ENCODE measurements at places on chromosomes 3 and 15.

DNA sequence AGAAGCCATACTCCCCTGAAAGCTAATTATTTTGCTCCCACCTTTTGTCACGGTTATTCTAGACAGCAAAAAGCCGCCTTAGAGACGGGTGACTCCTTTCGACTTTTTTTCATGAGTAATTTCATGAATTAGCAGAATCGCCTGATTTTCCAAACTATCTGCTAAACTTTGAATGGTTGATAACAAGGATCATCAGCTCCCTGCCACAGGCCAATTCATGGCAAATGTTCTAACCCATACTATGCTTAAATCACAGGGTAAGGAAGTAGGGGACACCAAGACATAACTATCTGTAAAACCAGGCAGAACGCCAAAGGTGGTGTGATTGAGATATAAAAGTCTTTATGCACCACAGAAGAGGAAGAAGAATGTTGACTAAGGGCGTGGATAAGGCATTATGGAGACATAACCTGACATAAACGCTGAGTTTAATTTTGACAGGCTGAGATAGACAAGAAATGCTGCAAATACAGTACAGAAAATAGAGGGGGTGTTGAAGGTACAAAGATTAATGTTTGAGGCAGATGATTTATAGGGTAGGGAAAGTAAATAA is 891 bp upstream of the DMXL2 start:
- no peak for DNase-seq

GRCh38 chr15:77180270-77180669 is 109.4 kb upstream of the TSPAN3 start:
- DNase-seq, result no peak

DNA sequence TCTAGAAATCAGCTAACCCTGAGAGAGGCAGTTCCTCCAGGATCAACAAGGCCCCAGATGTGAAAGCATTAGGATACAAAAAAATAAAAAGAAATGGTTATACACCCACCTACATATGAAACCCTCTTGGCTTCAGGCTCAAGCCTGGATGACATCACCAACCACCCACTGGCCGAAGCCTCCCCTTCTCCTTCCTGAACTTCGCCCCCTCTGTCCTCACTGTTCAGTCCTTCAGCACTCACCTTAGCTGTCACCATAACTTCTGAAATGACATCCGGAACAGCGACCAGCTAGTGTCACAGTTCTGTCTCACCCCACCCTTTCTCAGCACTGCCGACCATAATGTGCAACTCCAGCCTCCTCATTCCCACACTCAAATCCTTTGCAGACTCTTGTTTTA is 98.7 kb downstream of the PLCH1 start:
- no peak for DNase-seq

- no peak for DNase-seq
Measured at GRCh38 chr15:69854521-69855181, 243.1 kb downstream of the TLE3 start.

GRCh38 chr3:196661400-196661799 is 21.9 kb downstream of the NRROS start:
- no peak for DNase-seq

DNA sequence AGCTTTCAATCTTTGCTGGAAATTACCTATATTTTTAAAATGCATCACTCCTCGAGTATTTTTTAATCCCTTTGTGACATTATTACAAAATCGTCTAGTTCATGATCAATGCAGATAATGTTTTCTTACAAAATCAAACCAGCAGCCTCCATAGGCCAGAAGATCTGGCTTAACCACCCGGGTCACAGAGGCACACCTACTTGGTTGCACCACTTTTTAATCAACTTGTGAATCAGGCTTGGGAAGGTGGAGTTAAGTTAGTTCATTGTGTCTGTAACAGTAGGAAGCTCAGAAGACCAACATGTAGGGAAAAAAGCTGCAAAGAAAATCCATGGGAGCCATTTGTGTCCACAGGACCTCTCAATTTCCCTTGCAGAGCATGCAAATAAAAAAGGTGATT is 148.0 kb downstream of the TP63 start:
- DNase-seq, result no peak

GRCh38 chr15:101167753-101168462 is 83.9 kb downstream of the CHSY1 start:
- peak; percentile 78 for DNase-seq

GRCh38 chr3:128173849-128174248 is 20.6 kb downstream of the EEFSEC start:
- DNase-seq, result no peak

- DNase-seq, result no peak
Measured at GRCh38 chr3:139524841-139525636, 14.5 kb downstream of the RBP1 start.

- DNase-seq, result no peak
Measured at GRCh38 chr3:144264350-144264749, 292.7 kb downstream of the DIPK2A start.

GRCh38 chr15:100762913-100763834 is 116.5 kb upstream of the ALDH1A3 start:
- no peak for DNase-seq

DNA sequence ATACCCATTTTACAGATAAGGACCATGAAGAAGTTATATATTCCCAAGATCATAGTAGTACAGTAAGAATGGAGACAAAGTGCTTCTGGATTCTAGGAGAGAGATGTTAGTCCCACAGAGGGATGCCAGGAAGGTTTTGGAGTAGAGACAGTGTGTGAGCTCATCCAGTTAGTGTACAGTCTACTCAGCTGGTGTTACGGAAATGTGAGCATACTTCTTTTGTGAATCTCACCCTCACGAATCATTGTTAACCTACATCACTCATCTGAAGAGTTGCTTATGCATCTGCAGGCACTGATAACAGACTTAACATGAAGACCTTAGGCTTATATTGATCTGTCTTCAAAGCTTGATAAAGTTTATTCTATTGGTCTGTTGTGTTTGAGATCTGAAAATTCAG is 106.6 kb upstream of the PTPRG start:
- DNase-seq, result no peak

DNA sequence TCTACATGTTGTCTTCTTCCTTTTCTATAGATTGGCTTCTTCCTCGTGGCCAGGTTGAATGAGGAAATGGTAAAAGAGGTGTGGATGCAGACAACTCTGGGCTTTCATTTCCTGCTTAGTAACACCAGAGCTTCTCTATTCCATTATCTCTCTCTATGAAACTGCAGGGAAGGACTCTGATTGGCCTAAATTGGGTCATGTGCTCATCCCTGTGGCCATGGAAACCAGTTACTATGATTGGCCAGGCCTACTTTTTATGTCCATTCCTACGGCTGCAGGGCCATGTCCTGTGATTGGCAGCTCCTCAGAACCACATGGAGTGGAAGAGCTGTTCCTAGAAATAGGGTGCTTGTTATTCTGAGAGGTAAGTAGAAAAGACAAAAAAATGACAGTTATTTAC is 486.9 kb upstream of the ADAMTS9 start:
- DNase-seq, result no peak

- no peak for DNase-seq
Measured at GRCh38 chr15:24763891-24764290, 88.3 kb downstream of the NPAP1 start.

- DNase-seq, result no peak
Measured at GRCh38 chr3:42732196-42732828, 29.7 kb upstream of the HHATL start.

GRCh38 chr15:34583399-34584329 is at the start of gene GOLGA8B:
GOLGA8B (minus strand) TSS chr15:34583651; CDS start chr15:34535912, 47,739 bp downstream.
- peak; percentile 80 for DNase-seq

GRCh38 chr3:9881441-9881840 is 1.4 kb upstream of the CIDEC start:
- no peak for DNase-seq

GRCh38 chr3:42803414-42804105 is 730 bp downstream of the HIGD1A start:
- DNase-seq, result peak; percentile 49

GRCh38 chr3:172157564-172158258 is 118.3 kb downstream of the FNDC3B start:
- DNase-seq, result no peak

DNA sequence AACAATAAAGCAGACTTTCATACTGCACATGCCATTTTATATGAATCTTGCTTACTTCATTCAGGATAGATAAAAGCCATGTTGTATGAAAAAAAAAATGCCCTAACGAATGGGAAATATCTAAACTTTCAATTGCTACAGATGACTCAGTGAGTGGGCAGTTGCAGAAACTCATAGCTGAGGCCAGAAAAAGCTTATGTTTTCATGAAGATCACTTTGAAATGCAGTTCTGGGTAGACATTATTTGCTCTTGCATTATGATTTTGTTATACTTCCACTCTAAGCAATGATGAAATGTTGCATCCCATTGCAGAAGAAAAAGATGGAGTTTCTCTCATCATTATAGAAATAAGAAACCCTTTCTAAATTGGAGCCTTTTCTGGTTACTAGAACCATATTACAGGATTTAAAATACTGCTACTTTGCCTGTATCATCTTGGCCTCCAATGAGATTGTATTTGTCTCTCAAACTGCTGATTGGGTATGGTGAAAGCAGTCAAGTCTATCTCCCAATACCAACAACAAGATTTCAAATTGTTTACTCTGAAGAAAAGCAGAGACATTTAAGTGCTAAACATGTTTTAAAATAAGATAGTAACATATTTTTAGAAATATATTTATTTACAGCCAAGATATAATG is 17.0 kb downstream of the PEAK1 start:
- DNase-seq, result no peak

GRCh38 chr3:20072422-20072821 is 32.2 kb downstream of the KAT2B start:
- DNase-seq, result no peak

- DNase-seq, result no peak
Measured at GRCh38 chr3:42254566-42254965, 11.4 kb downstream of the CCK start.

GRCh38 chr3:156723182-156723619 is 48.8 kb downstream of the TIPARP start:
- no peak for DNase-seq
